ENCODE measurements at places on chromosomes 1 and 21.

DNA sequence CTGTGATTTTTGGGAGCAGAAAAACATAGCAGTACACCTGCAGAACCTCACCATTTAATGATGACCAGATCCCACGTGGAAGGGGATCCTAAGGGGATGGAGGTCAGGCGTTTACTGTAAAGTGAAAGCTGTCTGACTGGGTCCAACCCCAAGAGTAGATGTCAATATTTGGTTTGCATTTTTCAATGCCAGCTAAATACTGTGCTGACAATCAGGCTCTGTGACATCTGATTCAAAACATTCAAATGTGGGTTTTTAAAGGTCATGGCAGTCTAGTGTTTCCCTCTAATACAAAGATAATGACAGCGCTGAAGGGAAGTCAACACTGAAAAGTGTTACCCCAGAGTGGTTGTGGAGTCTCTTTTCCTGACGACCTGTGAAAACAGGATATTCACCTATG lies 68.1 kb downstream of the SPAG17 start:
- no peak for DNase-seq

- DNase-seq, result no peak
These were observed 4.8 kb upstream of the ALG6 start for GRCh38 chr1:63362578-63362977.

GRCh38 chr1:26025517-26025916 lies 3.9 kb downstream of the EXTL1 start:
- DNase-seq, result no peak

DNA sequence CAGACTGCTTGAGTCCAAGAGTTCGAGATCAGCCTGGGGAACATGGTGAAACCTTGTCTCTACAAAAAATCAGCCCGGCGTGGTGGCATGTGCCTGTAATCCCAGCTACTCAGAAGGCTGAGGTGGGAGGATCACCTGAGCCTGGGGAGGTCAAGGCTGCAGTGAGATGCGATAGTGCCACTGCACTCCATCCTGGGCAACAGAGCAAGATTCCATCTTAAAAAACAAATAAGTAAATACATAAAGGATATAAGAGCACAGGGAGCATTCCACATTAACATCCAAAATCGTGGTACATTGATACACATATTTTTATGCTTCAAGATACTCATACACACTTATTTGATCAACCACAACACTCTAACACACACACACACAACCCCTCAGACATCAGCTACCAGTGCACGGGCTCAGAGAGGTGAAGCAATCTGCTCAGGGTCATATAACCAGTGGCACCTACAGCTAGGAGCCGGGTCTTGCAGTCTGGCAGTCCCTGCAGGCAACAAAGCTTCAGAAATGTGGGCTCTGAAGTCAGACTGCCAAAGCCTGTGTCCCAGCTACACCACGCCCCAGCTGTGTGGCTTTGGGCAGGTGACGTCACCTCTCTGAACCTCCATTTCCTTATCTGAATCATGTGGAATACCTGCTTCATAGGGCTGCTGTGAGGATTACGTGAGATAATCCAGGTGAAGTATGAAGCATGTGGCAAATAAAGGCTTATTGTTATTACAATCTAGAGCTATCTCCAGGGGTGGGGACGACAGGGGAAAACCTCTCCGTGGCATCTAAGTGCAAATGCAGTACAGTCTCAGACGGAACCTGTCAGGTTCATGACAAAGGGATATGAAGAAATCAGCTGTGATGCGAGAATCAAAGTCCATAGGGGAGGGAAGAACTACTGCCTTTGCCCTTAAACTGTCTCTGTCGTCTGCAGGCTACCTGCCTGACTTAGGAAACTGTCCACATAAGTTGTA lies 4.8 kb upstream of the CRYBG2 start:
- DNase-seq, result no peak

- peak; percentile 69 for DNase-seq
These were observed 34.8 kb downstream of the ACOT7 start for GRCh38 chr1:6358757-6359201.

- no peak for DNase-seq
These were observed 10.0 kb downstream of the NHLH2 start for GRCh38 chr1:115830963-115831362.

DNA sequence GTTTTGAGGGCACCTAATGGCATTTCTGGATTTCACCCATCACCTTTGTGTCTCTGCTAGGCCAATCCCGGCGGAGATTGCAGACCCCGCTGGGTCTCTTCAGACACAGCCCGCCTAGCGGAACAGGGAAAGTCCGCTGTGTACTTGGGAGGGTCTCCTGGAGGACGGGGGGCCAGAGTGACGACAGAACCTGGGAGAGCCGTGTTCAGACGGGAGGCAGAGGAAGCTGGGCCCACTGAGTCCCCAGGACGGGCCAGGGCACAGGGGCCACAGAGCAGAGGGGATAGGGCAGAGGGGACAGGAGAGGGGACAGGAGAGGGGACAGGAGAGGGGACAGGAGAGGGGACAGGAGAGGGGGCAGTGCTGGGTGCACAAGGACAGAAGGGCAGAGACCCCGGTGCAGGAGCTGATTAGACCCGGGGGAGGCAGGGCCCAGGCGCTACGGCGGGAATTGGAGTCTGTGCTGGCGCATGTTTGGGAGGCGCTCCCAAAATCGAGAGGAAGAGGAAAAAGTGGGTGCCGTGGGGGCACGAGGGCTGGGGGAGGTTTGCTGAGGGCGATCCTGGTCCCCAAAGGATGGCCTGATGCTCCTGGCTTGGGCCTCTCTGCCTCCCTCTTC lies 12.7 kb downstream of the TRPM2 start:
- no peak for DNase-seq

- DNase-seq, result peak; percentile 55
These were observed 3.8 kb upstream of the TINAGL1 start for GRCh38 chr1:31572323-31573104.

DNA sequence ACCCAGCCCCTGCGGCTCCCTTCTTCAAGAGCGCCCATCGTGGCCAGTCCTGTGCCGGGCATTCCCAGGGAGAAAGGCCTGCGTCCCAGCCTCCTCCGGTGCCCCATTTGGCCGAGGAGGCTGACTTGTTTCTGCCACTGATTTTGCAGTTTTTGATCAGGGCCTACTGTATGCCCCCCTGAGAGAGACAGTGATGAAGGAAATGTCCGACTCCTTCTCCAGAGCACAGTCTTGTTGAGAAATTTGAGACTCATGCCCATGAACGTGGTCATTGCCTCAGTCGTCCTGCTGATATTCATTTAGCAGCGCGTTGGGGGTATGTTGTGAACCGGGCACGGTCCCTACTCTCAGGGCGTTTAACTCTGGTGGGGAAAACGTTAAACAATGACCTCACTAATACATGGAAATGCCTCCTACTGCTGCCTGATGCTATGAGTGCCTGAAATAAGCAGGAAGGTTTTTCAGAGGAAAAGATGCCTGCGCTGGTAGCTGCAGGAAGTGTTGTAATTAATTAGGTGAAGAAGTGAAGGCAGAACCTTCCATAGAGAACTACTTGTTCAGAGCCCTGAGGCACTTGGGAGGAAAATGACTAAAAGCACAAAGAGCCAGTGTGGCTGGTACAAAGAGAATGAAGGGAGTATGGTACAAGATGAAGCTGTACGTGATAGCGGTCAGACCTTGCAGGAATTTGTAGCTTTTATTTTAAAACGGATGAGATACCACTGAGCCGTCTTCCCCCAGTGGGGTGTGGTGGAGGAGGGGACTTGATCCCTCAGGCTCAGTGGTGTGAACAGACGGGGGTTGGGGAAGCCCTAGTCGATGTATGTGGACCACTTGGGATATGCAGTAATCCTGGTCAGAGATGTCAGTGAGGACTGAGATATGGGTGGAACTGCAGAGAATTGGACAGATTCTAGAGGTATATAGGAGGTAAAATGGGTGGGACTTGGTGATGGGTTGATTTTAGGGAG lies 730 bp downstream of the ZCCHC17 start:
- DNase-seq, result peak; percentile 28

GRCh38 chr1:234730770-234731568 lies 121.0 kb upstream of the IRF2BP2 start:
- DNase-seq, result peak; percentile 41

DNA sequence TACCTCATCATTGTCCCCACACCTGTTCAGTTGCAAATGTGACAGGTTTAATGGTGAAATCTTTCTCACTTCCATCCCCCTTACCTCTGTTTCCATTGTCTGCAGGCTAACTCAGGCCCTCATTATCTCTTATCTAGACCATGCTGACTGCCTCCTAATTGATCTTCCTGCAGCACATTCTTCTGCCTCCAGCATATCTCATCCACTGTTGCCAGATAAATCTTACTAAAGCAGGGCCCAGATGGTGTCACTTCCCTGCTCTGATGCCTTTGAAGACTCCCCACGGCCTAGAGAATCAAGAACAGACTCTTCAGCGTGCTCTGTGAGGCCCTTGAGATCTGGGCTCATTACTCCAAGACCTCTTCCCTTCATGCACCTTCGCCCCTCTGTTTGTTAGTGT lies 230.1 kb downstream of the DUSP10 start:
- DNase-seq, result no peak

GRCh38 chr1:43453442-43454269 lies at the start of gene HYI:
Gene HYI (minus strand): TSS chr1:43453931. CDS start chr1:43453793, 138 bp downstream.
- peak; percentile 90 for DNase-seq

DNA sequence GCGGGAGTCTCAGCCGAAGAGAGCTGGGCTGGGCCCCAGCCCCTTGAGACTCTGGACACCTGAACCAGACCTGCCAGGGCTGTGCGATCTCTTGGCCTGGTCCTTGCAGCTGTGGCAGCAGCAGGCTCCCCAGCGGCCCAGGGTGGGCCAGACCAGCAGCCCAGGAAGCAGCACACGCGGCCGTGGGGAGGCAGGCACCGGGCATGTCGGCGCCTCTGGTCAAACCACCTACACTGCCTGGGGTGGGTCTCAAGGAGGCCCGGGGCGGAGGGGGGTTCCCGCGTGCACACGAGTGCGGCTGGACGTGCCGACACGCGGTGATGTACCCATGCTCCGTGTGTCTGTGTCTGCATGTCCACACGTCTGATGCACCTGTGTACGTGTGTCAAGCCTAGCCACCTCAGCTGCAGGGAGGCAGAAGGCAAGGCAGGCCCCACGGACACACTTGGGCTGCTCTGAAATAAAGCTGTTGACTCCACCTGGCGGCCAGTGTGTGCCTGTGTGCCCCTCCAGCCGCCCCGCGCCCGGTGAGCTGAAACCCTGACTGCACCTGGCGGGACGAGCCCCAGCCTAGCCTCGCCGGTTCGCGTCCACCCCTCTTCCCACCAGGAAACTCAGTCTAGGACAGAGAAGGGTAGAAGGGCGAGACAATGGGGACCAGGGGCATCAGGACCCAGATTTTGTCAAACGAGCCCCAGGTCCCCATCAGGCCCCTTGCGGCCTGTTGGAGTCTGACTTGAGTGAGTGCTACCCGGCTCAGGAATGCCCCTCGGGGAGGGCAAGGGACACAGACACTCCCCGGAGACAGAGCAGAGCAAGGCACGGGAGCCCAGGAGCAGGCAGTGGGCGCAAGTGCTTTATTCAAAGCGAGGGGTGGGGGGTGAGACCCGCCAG lies 11.6 kb downstream of the SCNN1D start:
- DNase-seq, result peak; percentile 74

DNA sequence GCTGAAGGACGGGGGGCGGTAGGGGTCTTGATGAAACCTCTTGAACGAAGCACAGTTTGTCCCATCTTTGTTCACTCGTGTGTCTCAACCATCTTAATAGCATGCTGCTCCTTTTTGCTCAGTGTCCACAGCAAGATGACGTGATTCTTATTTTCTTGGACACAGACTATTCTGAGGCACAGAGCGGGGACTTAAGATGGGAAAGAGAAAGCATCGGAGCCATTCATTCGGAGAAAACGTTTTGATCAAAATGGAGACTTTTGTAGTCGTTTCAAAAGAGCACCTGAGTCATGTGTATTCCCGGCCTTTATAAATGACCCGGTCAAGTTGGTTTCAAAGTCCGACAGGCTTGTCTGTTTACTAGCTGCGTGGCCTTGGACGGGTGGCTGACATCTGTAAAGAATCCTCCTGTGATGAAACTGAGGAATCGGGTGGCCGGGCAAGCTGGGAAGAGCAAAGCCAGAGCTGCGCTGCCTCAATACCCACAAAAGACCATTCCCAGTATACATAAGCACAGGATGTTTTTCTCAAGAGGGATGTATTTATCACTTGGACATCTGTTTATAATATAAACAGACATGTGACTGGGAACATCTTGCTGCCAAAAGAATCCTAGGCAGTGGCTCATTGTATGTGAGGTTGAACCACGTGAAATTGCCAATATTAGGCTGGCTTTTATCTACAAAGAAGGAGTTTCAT lies 18.5 kb downstream of the ETS2 start:
- no peak for DNase-seq

GRCh38 chr1:41656068-41656467 lies 171.6 kb upstream of the EDN2 start:
- DNase-seq, result no peak

DNA sequence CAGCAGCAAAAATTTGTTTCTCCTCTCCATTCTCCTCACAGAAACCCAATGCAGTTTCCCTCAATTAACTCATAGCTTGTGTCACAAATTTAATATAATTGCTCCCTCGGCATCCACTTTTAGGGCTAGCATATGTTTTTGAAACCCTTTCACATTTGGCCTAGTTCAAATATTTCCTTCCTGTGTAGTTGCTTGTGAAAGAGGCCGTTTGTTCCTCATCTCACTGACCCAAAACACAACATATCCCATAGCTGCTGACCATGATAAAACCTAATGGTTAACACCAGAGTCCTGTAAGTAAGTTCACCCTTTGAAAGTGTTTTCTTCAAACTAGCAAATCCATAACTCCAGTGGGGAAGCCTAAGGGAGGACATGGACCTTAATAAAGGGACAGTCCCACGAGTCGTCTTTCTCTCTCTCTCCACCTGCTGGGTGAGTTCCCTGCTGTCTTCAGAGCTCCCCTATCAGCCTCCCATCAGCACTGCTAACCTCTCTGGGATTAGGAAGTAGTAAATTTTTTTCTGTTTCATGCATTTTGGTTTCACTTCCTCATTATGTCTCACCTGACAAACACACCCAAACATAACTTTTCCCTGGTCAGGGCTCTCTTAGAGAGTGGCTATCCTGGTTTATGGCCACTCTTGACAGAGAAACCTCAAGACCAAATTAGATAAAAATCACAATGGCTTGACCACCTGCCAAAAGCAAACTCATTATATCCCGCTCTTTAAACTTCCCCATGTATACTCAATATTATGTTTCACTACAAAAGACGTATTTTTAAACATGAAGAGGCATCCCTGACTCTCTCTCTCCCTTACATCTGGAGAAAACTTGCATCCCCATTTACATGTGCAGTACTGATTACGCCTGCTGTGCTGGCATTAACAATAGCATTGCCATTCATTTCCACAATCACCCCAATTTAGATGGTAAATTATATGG lies 177.7 kb upstream of the HP1BP3 start:
- DNase-seq, result no peak

DNA sequence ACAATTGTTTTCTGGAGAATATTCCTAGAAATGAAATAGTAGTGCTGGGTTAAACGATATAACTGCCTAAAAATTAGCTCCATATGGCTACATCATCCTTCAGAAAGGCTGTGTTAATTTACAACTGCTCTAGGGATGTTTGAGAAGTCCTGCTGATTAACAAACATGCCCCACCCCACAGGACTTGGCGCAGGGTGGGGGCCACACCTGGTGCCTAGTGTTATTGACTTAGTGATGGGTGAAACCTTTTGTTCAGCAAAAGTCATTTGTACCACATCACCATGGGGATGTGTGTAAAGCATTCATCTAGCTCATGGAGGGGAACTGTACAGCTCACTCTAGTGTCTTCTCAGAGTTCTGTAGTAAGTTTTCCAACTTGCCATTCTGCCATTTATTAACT lies 492.8 kb downstream of the CAMTA1 start:
- DNase-seq, result no peak

All from cardiac fibroblast (primary cell).